Epithelial cell of proximal tubule (primary cell): ENCODE measurements at places on chromosomes 12 and 14. TPM values are rescaled to one million over a fixed set of nuclear protein-coding genes. Genes with fewer than 3 reads are reported as not detected.

GRCh38 chr14:89391123-89391522 is 25.9 kb downstream of the FOXN3 start:
- DNase-seq: no peak

- DNase-seq: no peak
These were observed 107.9 kb downstream of the ALG10B start for GRCh38 chr12:38424436-38424835.

DNA sequence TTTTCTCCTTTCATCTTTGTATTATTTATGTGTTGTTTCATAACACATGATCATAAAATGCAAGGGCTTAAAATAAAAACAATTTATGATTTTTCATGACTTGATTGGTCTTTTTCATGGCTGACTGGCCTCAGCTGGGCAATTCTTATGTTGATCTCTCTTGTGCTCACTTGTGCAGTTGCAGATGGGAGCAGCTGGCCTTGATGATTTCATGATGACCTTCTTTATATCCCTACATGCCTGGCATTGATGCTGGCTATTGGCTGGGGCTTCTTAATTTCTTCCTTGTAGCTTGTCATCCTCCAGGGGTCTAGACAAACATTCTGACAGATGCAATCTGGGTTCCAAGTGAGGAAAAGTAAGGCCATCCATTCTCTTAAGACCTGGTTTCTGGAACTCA is 1832.8 kb upstream of the FLRT2 start:
- DNase-seq: no peak

- DNase-seq: no peak
These were observed 43.4 kb downstream of the SH2B3 start for GRCh38 chr12:111448846-111449790.

- no peak for DNase-seq
These were observed 7.4 kb downstream of the CIT start for GRCh38 chr12:119869720-119870119.

- DNase-seq: no peak
These were observed 22.7 kb downstream of the ITPR2 start for GRCh38 chr12:26810330-26810729.

DNA sequence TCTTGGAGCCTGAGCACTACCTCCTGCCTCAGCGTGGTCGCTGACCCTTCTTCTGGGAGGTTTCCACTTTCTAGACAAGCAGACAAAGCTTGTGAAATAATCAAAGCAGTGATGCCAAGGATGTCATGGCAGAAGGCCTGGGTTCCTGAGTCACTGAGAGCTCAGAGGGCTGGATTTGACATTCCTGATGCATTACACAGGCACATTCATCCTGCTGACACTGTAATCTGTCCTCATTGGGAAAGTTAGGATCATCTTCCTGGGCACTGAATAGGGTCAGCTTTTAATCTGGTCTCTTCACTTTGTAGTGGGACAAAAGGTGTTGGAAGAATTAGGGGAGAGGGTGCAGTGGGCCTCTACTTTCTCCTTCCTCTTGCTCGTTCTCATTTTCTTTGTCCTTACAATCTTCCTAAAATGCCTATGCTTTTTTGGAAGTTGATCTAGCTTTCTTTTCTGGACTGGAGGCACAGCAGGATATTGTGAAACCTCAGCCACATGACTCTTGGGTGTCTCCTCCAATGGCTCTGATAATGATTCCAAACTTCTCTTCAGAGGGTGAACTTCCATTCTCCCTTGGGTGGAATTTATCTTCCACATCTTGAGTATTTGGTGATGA is 29.6 kb downstream of the EEA1 start:
- DNase-seq: peak; percentile 99

- DNase-seq: no peak
These were observed 99.1 kb upstream of the MAP1LC3B2 start for GRCh38 chr12:116459916-116460663.

DNA sequence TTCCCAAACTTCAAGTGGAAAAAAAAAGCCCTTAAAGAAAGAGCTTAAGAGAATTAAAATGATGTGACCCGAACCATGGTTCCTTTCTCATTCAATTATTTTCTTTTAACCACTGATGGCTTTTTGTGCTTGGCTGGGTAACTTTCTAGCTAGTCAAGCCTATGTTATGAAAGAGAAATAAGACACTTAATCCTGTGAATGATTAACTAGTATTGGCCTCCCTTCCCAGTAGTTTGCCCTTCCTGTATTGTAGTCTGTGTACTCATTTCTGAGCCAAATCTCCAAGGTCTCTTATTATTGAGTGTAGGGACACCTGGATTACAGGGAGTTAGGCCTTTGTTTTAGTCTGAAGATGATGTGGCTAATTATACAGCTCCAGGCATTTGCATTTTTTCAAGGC is 353.0 kb downstream of the RAD51B start:
- peak; percentile 97 for DNase-seq

- DNase-seq: no peak
These were observed 399 bp downstream of the NCAPD2 start for GRCh38 chr12:6494258-6494743.

DNA sequence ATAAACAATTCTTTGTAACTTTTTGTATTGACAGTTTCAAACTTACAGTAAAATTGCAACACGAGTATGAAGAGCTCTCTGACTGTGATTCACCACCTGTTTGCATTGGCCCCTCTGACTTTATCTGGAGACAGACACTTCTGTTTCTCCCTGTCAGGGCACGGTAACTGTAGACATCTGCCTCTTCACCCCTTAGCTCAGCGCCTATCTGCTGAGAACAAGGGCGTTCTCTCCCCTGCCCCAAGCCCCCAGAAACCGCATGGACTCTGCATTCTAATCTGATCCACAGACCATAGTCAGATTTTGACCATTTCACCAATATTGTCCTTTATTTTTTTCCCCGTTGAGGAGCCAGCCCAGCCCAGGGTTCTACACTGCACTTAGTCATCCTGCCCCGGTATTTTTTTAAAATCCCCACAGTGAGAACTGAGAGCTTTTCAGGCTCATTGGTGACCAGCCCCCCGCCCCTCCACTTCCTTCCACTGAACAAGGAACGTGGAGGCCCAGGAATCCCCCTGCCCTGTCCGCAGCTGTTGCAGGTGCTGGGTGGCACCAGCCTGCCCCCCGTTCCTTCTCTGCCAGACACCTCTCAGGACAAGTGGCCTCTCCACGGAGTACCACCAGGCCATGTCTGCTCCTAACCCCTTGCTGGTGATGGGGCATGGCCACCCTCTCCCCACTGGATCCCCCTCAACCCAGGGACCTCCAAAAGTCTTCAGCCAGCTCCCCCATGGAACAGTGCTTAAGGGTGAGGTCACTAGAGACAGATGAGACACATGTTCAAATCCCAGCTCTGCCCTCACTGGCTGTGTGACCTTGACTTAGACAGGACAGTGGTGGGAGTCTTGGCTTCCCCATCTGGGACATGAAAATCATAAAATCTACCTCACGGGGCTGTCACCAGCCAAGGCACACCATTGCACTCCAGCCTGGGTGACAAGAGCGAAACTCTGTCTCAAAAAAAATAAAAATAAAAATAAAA is 11.2 kb downstream of the RHOF start:
- no peak for DNase-seq

GRCh38 chr14:41986083-41986645 is 379.5 kb downstream of the LRFN5 start:
- no peak for DNase-seq

DNA sequence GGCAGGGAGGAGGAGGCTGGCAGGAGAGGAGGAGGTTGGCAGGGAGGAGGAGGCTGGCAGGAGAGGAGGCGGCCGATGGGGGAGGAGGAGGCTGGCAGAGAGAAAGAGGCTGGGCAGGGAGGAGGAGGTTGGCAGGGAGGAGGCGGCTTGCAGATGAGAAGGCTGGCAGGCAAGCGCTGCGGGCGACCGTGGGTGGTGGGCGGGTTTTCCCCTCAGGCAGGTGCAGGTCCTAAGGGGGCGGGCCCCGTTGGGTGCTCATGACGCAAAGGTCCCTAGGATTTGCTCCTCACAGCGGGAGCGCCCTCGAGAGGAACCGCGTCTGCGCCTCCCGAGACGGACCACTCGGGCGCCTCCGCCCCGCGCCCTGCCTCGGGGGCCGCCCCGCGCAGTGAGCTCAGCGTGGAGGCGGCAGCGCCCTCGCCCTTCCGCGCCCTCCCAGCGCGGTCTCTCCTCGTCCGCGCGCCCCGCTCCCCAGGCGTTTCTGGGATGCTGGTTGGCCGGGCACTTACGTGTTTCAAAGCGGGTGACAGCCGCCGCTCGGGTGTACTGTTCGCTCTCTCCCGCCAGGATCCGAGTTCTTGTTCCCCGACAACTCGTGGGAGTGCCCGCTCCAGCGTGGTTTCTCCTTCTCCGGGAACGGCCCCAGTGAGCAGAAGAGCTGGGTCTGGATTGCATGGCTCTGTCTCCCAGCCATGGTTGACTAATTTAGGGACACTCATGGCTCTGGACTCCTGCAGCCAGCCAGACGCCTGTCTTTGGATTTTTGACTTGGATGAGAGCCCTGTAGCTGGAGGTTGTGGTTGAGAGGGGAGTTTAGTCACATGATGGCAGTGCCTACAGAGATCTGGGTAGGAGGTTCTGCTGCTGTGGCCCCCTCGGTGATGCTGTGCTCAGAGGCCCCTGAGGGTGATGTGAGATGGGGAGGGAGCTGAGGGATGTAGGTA is 64.1 kb upstream of the PPP4R3A start:
- DNase-seq: no peak

The CRIP1 gene
- total RNA-seq: 7.0 and 8.3 TPM in 2 replicates

The KRT3 gene
- total RNA-seq: 0.06 TPM in 1 of 2 replicates, not detected in the other

The C1S gene
- 1.3 TPM in 1 of 2 replicates, not detected in the other for total RNA-seq
